ENCODE measurements at places on chromosomes 11 and 22. TPM values are rescaled to one million over a fixed set of nuclear protein-coding genes. Genes with fewer than 3 reads are reported as not detected.

Gene POLR3H
- total RNA-seq, result 55.4 TPM

Gene CLDN5
- total RNA-seq, result 89.7 TPM

Gene PTPRCAP
- total RNA-seq, result 5.4 TPM

Gene DDTL
- not detected for total RNA-seq

Gene KRTAP5-8
- total RNA-seq, result not detected

Gene OR5F1
- total RNA-seq, result not detected

Gene PIWIL4
- total RNA-seq, result 2.7 TPM

Gene OR8G1
- total RNA-seq, result not detected

- H3K36me3 ChIP-seq, result peaks cover 93% of the 10 kb centered on the region
- no peaks in the 10 kb centered on the region for H3K27me3 ChIP-seq
- H3K4me1 ChIP-seq, result no peaks in the 10 kb centered on the region
- no peak overlapping the region for H3K27ac ChIP-seq
Measured at GRCh38 chr11:57679396-57679795, 11.5 kb downstream of the ZDHHC5 start.

- peaks cover 39% of the 10 kb centered on the region for H3K4me1 ChIP-seq
- DNase-seq, result no peak
- no peaks in the 10 kb centered on the region for H3K27me3 ChIP-seq
- peak overlapping the region; percentile 95 for H3K27ac ChIP-seq
- H3K4me3 ChIP-seq, result no peak overlapping the region
- no peaks in the 10 kb centered on the region for H3K36me3 ChIP-seq
Measured at GRCh38 chr11:78351193-78351592, 66.4 kb downstream of the GAB2 start.

DNA sequence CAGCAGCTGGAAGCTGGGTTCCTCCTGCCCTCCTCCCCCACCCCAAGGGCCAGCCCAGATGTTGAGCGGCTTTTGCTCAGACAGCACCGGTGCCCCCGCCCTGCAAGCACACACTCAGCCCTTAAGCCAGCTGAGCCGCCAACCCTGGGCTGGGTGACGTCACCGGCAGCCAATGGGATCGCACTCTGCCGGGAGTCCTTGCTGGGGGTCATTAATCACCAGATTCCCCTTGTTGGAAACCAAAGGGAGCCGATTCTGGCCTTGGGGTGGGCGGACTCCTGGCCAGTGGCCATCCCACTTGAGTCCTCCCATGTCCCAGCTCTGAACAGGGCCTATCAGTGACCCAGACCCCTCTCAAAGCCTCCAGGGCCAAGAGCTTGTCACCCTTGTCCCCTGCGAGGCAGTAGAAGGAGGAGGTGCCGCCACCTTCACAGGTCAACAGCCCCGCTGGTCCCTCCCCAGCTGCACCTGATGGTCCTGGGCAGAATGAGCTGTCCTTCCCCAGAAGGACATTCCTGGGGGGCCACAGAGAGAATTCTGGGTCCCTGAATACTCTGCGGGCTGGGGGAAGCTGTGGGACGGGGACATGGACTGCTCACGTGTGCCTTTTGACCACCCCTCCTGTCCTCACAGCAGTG, 7.4 kb downstream of the DUSP8 start:
- no peak overlapping the region for H3K4me3 ChIP-seq
- H3K27me3 ChIP-seq, result no peaks in the 10 kb centered on the region
- H3K36me3 ChIP-seq, result no peaks in the 10 kb centered on the region
- H3K27ac ChIP-seq, result no peak overlapping the region
- no peaks in the 10 kb centered on the region for H3K4me1 ChIP-seq
- DNase-seq, result no peak

GRCh38 chr11:27611947-27612455, 88.3 kb downstream of the BDNF start:
- no peak overlapping the region for H3K27ac ChIP-seq
- H3K36me3 ChIP-seq, result no peaks in the 10 kb centered on the region
- no peak overlapping the region for H3K4me3 ChIP-seq
- no peaks in the 10 kb centered on the region for H3K4me1 ChIP-seq
- DNase-seq, result no peak

- H3K27ac ChIP-seq, result no peak overlapping the region
- no peaks in the 10 kb centered on the region for H3K4me1 ChIP-seq
- no peak overlapping the region for H3K4me3 ChIP-seq
- no peaks in the 10 kb centered on the region for H3K27me3 ChIP-seq
- H3K36me3 ChIP-seq, result no peaks in the 10 kb centered on the region
Measured at GRCh38 chr11:106131998-106132397, 54.5 kb downstream of the AASDHPPT start.

DNA sequence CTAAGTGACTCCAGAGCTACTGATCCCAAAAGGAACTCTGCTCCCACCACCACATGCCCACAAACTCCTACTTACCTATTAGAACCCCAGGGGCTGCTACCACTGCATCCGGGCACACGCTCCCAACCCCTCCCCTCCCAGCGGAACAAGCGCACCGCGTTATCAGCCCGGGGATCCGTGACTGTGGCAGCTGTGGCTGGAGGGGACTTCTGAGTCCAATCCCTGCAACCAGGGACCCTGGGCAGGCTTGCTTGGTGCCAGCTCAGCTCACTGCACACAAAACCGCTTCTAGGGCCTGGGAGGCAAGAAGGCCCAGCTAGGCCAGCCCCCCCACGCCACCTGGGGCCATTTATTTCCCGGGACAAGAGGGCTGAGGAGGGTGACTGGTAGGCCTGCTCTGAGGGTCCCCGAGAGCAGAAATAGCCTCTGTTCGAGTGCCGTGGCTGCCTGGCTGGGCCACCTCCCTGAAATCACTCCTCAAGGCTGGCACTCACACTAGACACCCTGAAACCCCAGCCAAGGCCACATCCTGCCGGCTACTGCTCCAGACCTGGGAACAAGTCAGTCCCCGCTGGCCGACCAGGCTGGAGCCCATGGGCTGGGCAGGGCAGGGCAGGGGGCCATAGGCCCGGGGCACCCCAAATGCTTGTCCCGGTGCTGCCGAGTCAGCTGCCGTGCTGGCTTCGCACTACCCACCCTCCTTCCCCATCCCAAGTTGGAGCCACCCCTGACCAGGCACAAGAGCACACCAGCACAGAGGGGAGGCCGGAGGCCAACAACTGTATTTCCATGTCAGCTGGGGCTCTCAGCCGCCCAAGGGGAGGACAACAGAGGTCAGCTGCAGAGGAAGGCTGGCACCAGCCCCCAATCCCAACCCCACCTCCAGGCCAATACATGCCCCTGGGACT, 1.9 kb upstream of the IFITM10 start:
- peaks cover 10% of the 10 kb centered on the region for H3K4me1 ChIP-seq
- H3K4me3 ChIP-seq, result no peak overlapping the region
- H3K27me3 ChIP-seq, result peaks cover 14% of the 10 kb centered on the region
- no peaks in the 10 kb centered on the region for H3K36me3 ChIP-seq
- H3K27ac ChIP-seq, result no peak overlapping the region
- DNase-seq, result peak; percentile 35

DNA sequence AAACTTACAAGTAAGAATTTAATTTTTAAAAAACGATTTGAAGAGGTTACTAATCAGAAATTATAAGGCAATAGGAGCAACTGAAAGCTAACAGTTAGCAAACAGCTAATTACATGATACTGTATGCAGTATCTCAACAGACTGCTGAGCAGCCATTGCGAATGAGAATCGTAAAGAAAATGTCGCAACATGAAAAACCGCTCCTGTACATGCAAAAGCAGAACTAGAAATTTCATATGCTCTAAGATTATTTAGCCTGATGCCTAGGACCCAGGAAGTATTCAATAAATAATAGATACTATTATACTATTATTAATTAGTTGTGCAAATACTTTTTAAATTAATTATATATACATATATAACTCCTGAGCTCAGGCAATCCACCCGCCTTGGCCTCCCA, 48.7 kb upstream of the EP300 start:
- no peak overlapping the region for H3K27ac ChIP-seq
- no peaks in the 10 kb centered on the region for H3K36me3 ChIP-seq
- no peak overlapping the region for H3K4me3 ChIP-seq
- no peaks in the 10 kb centered on the region for H3K27me3 ChIP-seq
- no peak for DNase-seq
- H3K4me1 ChIP-seq, result no peaks in the 10 kb centered on the region

- no peaks in the 10 kb centered on the region for H3K4me1 ChIP-seq
- no peaks in the 10 kb centered on the region for H3K36me3 ChIP-seq
Measured at GRCh38 chr22:33389936-33390335, 331.8 kb upstream of the SYN3 start.

GRCh38 chr11:4511282-4512245, 29.1 kb downstream of the OR52K1 start:
- H3K36me3 ChIP-seq, result no peaks in the 10 kb centered on the region
- H3K4me3 ChIP-seq, result no peak overlapping the region
- H3K27ac ChIP-seq, result no peak overlapping the region
- no peaks in the 10 kb centered on the region for H3K27me3 ChIP-seq

GRCh38 chr22:35631597-35631996, 14.5 kb upstream of the MB start:
- H3K4me1 ChIP-seq, result no peaks in the 10 kb centered on the region
- DNase-seq, result no peak
- no peaks in the 10 kb centered on the region for H3K36me3 ChIP-seq
- H3K27ac ChIP-seq, result no peak overlapping the region
